ENCODE measurements at places on chromosomes 4 and X. TPM values are rescaled to one million over a fixed set of nuclear protein-coding genes. Genes with fewer than 3 reads are reported as not detected.

The RNF128 gene
- 0.72 TPM for total RNA-seq

The GLOD5 gene
- total RNA-seq = not detected

The CUL4B gene
- 42.2 TPM for total RNA-seq

The NDP gene
- total RNA-seq = not detected

The LONRF3 gene
- total RNA-seq = 15.5 TPM

The ARHGAP36 gene
- total RNA-seq = not detected

The CENPU gene
- total RNA-seq = 0.54 TPM

The CLDN34 gene
- not detected for total RNA-seq

The SLC4A4 gene
- total RNA-seq = 3.2 TPM

The KIT gene
- 39.4 TPM for total RNA-seq

The JCHAIN gene
- total RNA-seq = 7.8 TPM

The EGFL6 gene
- total RNA-seq = not detected

The PAGE5 gene
- not detected for total RNA-seq

The AFM gene
- not detected for total RNA-seq

The RTL9 gene
- total RNA-seq = not detected

The USP46 gene
- total RNA-seq = 8.5 TPM

The TRO gene
- total RNA-seq = 3.4 TPM

The RENBP gene
- 15.0 TPM for total RNA-seq

The SNX12 gene
- 81.7 TPM for total RNA-seq

The MUC7 gene
- total RNA-seq = not detected

The USP17L24 gene
- total RNA-seq = not detected

The CXCL1 gene
- 10.5 TPM for total RNA-seq

The CXXC4 gene
- total RNA-seq = 2.4 TPM

The HMGN5 gene
- total RNA-seq = 4.2 TPM

The SH3D19 gene
- 117 TPM for total RNA-seq

The MAGEC2 gene
- total RNA-seq = not detected

The TRIM61 gene
- total RNA-seq = 0.19 TPM

The STK32B gene
- total RNA-seq = 5.3 TPM

The TLL1 gene
- total RNA-seq = 8.5 TPM

The PHF8 gene
- total RNA-seq = 34.7 TPM

The MAGEB3 gene
- not detected for total RNA-seq

The PROM1 gene
- 4.6 TPM for total RNA-seq

The MAPK10 gene
- total RNA-seq = 40.9 TPM

The RBM47 gene
- total RNA-seq = 36.9 TPM

The EREG gene
- 6.7 TPM for total RNA-seq

The GLRA3 gene
- not detected for total RNA-seq

The TMPRSS11B gene
- not detected for total RNA-seq

The TLR3 gene
- total RNA-seq = 8.4 TPM

The RBMXL3 gene
- not detected for total RNA-seq

The TBX22 gene
- not detected for total RNA-seq

The SHROOM4 gene
- total RNA-seq = 15.1 TPM

The PSAPL1 gene
- total RNA-seq = not detected

The VSIG1 gene
- total RNA-seq = not detected

The CXCL3 gene
- total RNA-seq = not detected

The BEX5 gene
- not detected for total RNA-seq

The PCDH19 gene
- total RNA-seq = 0.62 TPM

The HTN3 gene
- not detected for total RNA-seq

The ANAPC10 gene
- total RNA-seq = 23.0 TPM

The RXFP1 gene
- total RNA-seq = not detected

The ITM2A gene
- total RNA-seq = 47.2 TPM

Data from gastroesophageal sphincter (tissue), 4 donors.